ENCODE measurements at places on chromosomes 12 and 14. TPM values are rescaled to one million over a fixed set of nuclear protein-coding genes. Genes with fewer than 3 reads are reported as not detected.

The IL23A gene
- total RNA-seq, result 1.0 TPM

The PIWIL1 gene
- total RNA-seq, result 0.03 TPM

The SDR9C7 gene
- not detected for total RNA-seq

The SYT1 gene
- total RNA-seq, result 5.7 TPM

The SAV1 gene
- total RNA-seq, result 25.0 TPM

The CLEC4D gene
- not detected for total RNA-seq

The RFX4 gene
- total RNA-seq, result not detected

The RITA1 gene
- 37.3 TPM for total RNA-seq

The RBP5 gene
- not detected for total RNA-seq

The FAM186B gene
- 0.15 TPM for total RNA-seq

The DBX2 gene
- total RNA-seq, result not detected

The PMCH gene
- total RNA-seq, result not detected

The RDH12 gene
- 0.09 TPM for total RNA-seq

The SMOC1 gene
- 19.6 TPM for total RNA-seq

The SERPINA12 gene
- total RNA-seq, result not detected

The TAS2R13 gene
- not detected for total RNA-seq

The NANOG gene
- total RNA-seq, result not detected

The TMCC3 gene
- 0.99 TPM for total RNA-seq

The DUSP16 gene
- total RNA-seq, result 12.5 TPM

Data from A549 treated with CORT108297 at 1 μM for 4 hours (cell line).